Pons (tissue), 1 donor: ENCODE measurements at places on chromosomes 6 and 20.

GRCh38 chr6:156647140-156647784 lies 129.9 kb upstream of the ARID1B start:
- no peak for DNase-seq

DNA sequence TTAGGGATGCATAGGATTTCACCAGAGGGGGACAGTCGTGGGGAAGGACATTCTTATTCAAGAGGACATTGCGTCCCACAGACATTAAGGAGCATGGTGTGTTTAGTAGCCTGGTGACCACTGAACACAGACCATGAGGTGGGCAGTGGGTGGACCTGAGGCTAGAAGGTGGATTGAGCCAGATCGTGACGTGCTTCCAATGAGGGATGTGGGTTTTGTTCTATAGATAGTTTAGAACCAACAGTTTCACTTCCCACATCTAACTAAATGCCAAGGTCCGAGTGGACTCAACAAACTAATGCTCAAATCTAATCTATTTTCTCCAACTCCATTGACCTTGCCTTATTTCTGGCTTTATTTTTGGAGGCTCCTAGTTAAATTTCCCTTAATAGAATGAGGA lies 58.5 kb downstream of the OGFRL1 start:
- peak; percentile 79 for DNase-seq

- DNase-seq, result peak; percentile 74
These were observed 91.7 kb downstream of the GJA10 start for GRCh38 chr6:89985751-89986493.

DNA sequence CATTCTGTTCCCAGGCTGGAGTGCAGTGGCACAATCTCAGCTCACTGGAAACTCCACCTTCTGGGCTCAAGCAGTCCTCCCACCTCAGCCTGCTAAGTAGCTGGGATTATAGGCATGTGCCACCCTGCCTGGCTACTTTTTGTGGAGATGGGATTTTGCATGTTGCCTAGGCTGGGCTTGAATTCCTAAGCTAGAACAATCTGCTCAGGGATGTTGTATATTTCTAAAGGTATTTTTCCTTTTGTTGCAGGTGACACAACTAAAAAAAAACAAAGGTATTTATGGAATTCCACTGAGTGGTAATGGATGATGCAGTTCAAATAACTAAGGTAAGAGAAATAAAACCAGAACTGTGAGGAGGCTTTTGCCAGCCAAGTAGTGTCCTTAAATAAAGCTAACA lies 49.7 kb downstream of the PTPRA start:
- no peak for DNase-seq

GRCh38 chr20:22744341-22745193 lies 160.2 kb upstream of the FOXA2 start:
- DNase-seq, result no peak

GRCh38 chr6:159700970-159701369 lies 7.9 kb upstream of the SOD2 start:
- no peak for DNase-seq

DNA sequence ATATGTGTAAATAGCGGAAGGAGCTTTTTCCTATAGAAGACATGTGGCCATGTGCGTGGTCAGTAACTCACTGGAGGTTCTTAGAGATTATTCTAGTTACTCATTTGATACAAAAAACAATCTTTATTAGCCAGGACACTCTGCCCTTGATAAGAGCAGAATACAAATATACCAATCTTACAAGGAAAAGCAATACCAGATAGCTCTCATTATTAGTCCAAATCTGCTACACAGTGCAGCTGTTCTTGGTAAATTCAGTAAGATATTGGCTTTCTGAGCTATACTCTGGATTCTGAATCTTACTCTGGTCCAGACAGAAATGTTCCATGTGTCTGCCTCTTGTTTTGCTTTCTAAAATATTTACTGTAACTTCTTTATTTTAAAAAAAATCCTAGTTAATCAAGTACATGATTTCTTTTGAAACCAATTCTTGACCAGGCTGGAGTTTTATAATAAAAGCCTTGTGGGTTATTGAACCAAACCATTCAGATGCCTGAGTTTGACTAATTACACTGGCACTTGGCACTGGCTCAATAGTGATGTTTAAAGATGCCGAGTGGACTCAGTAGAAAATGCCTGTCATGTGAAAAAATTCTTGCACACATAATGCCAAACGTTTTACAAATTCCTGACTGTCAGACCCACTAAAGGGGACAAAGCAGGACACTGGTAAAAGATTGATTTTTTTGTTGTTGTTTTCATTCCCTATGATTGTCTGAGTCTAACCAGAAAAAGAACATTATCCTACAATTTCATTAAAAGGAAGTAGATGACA lies 242.8 kb upstream of the TCF21 start:
- peak; percentile 5 for DNase-seq

- DNase-seq, result no peak
These were observed 136.3 kb downstream of the CFAP61 start for GRCh38 chr20:20188647-20189046.

- DNase-seq, result no peak
These were observed 613.5 kb downstream of the C6orf118 start for GRCh38 chr6:164695896-164696295.

GRCh38 chr6:151240791-151241642 lies 1.2 kb downstream of the AKAP12 start:
- DNase-seq, result no peak

DNA sequence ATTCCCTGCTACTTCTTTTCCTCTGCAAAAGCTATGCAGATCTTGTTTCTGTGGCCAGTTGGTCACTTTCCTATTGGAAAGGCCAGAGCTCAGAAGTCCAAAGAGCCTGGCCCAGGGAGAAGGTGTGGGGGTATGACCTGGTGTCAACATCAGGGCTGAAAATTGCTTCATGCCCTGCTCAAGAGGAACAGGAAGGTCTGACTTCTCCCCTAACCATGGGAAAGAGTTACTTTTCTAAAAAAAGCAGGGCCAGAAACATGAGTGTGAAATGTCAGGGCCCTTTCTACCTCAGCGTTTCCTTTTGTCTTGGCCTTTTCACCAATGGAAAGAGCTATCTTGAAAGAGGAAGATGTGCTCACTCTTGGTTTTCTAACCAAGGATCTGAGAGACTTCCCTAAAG lies 117.4 kb downstream of the MAFB start:
- peak; percentile 82 for DNase-seq

DNA sequence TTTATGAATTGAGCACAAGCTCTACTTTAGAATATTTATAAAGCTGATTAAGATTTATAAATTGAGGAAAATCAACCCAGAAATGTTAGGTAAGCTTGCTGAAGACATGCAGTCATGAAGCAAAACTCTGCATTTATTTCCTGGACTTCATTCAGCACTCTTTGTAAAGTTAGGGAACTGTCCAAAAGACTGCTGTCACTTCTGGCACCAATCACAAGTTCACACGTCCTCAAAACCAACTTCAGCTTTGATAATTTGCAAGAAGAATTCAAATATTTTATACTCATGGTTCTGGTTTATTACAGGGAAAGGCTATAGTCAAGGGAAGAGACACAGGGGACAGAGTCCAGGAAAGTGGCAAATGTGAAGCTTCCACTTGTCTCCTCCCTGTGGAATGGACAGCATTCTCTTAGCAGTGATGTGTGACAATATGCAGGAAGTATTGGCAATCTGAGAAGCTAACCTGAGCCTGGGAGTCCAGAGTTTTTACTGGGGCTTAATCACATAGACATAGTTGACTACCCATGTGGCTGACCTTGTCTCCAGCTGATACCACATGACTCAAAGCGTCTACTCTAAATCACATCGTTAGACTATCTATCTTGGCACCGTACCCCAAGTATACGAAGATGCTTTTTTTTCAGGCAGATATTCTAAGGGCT lies 85.4 kb downstream of the PPP1R14C start:
- DNase-seq, result no peak

- no peak for DNase-seq
These were observed 191.1 kb upstream of the CCN2 start for GRCh38 chr6:132142308-132142707.

- no peak for DNase-seq
These were observed 86.2 kb downstream of the SMAP1 start for GRCh38 chr6:70753870-70754380.

- DNase-seq, result peak; percentile 55
These were observed 61.8 kb upstream of the PLEKHG1 start for GRCh38 chr6:150537893-150538292.

GRCh38 chr20:40813708-40814630 lies 124.9 kb upstream of the MAFB start:
- no peak for DNase-seq

DNA sequence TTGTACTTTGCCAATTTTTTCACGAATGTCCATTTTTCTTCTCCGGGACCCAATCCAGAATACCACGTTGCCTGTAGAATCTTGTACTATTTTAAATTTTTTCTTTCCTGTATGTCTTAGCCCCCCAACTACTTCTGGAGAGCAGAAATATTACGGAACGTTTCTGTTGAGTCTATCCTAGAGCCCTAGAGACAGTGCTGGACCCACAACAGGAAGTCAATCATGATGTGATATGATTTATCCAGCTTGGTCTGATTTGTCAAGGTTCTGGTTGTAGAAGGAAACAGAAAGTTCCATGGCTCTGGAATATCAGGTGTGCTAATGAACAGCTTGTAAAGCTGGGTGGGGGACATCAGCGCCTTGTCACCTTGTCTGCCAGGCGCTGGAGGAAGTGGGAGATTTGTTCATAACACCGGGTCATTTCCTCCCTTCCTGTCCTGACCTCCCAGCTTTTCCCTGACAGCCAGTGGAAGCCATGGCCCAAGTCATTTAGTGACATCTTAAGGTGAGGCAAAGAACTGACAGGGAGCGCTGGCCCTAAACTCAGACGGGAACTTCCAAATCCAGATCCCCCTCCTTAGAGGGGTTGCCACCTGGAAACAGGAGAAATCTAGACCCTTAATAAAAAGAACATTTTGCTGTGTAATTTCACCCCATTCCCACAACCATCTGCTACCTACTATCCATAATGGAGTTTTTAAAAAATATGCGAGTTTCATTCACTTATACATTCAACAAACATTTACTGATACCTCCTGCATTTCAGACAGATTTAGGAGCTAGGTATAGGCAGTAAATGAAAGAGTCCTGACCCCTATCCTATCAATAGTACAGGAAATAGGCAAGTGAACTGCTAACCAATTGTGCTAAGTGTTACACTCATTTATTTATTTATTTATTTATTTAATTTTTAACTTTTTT lies 130.5 kb downstream of the ZFP64 start:
- DNase-seq, result no peak

DNA sequence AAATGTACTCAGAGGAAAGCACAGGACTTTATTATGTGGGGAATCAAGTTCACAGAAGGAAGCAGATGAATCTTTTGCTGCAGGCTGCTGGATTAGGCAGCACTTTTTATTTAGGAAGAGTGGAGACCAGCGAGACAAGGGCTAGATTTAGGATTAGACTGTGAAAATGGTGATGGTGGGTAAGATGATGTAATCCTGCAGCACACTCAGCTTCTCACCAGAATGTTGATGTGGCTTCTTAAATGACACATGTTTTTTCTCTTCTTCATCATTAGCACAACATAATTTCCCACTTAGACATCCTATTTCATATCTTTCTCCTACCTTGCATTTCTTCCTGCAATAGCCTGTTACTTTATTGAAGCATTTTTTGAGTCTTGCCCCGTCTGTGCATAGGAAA lies 1.8 kb downstream of the DEFB128 start:
- DNase-seq, result no peak

DNA sequence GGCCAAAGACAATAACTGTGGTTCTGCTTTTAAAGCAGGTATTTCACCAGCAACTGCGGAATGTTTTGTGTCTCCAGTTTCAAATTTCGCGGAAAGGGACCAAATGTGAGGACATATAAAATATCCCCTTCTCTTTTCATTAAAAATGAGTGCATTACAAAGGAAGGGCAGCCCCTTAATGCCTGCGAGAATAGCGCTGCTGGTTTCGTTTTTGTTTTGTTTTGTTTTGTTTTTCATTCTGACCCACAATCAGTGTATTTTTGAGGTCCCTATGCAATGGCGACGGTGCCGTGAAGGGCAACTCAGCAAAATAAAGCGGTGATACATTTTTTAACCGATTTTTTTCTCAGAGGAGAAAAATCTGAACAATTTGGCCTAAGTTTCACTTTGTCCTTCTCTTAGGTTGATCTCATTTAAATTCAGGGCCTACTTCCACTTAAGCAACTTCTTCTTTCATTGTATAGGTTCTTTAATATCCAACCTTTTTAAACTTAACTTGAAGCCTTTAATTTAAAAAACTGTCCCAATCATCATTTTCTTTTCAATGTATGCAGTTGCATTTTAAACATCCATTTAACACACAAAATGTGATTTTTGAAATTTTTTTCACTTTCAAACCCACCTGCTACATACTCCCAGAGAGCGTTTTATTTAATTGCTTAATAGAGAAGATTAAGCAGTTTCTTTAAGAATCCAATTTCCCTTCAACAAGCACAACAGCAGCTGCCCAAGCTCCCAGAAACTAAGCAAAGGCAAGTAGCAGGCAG lies 2.9 kb upstream of the HIVEP2 start:
- DNase-seq, result no peak

- DNase-seq, result no peak
These were observed 27.3 kb downstream of the GMPR start for GRCh38 chr6:16265351-16266341.

DNA sequence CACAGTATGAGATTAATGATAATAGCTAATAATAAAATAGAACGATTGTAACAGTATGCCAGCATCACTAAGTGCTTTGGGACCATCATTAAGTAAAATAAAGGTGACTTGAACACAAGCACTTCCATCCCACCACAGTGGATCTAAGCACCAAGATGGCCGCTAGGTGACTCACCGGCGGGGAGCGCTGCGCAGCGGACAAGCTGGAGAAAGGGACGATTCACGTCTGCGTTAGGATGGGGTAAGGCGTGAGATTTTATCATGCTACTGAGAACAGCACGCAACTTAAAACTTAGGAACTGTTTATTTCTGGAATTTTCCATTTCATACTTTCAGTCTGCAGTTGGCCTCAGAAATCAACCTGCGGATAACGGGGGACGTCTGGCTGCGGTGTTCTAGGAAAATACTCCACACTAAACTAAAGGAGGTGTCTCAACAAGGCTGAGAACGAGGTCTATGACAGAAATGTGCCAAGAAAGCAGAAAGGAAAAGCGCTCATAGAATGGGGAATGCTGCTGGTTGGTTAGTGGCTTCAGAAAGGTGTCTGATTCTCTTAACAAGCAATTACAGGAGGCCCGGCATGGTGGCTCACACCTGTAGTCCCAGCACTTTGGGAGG lies 114.5 kb downstream of the GMPR start:
- DNase-seq, result no peak

DNA sequence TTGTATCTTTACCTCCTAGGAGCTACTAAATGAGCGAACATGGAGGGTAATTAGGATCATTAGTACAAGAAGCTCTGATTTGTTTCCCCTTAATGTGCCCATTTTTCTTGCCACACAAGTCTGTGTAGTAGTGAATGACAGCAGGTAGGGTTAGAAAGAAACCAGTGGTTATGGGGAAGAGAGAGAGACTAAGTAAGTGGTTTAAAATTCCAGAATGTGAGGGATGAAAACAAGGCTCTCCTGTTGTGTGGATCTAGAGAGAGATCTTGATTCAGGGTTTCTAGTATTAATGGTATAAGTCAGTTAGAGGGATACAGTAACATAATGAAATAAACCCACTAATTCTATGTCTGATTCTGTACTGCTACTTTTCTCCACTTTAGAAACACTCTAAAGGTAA lies 22.7 kb downstream of the STXBP5 start:
- no peak for DNase-seq
